ENCODE measurements at places on chromosomes 3 and 15.

DNA sequence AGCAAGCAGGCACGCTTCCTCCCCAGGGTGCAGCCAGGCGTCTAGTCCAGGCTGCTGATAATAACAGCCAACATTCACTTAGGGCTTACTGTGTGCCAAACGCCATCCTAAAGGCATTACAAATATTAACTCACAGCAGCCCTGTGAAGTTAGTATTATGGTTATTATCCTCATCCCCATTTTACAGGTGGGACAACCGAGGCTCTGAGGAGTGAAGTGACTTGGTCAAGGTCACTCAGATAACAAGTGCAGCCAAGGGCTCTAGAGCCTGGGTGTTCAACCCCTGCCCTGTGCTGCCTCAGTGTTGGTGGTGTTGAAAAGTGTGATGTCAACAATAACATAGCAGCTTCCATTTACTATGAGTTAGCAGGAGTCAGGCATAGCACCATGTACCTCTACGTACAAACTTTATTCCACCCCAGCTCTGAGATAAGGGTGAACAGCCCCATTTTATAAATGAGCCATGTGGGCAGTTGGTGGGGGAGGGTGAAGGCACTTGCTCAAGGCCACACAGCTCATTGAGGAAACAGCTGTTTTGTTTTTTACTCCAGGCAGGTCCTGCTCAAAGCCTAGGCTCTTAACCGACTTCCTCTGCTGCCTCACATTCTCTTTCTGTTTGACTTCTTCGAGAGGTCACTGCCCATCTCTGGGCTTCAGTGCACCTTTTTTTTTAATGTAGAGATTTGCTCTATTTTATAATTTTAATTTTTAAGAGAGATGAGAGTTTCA lies 24.0 kb upstream of the TRH start:
- DNase-seq: no peak

GRCh38 chr15:74421302-74422245 lies 12.2 kb downstream of the SEMA7A start:
- DNase-seq: no peak

DNA sequence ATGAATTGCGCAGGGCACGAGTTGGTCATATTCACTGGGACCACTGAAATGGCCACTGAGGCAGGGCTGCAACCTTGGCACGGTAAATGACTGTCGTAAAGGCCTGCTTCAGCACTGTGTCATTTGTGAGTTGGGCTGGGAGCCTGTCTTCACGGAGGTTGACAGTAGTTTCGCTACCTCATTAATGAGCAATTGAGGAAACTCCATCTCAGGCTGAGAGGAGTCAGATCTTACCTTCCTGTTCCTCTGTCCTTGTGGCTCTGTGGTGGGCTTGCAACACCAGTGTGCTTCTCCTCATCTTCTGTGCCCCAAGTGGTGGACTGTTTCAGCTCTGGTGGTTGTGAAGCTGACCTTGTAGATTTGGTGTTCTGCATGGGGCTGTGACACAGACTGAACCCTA lies 80.1 kb upstream of the EIF1B start:
- no peak for DNase-seq

DNA sequence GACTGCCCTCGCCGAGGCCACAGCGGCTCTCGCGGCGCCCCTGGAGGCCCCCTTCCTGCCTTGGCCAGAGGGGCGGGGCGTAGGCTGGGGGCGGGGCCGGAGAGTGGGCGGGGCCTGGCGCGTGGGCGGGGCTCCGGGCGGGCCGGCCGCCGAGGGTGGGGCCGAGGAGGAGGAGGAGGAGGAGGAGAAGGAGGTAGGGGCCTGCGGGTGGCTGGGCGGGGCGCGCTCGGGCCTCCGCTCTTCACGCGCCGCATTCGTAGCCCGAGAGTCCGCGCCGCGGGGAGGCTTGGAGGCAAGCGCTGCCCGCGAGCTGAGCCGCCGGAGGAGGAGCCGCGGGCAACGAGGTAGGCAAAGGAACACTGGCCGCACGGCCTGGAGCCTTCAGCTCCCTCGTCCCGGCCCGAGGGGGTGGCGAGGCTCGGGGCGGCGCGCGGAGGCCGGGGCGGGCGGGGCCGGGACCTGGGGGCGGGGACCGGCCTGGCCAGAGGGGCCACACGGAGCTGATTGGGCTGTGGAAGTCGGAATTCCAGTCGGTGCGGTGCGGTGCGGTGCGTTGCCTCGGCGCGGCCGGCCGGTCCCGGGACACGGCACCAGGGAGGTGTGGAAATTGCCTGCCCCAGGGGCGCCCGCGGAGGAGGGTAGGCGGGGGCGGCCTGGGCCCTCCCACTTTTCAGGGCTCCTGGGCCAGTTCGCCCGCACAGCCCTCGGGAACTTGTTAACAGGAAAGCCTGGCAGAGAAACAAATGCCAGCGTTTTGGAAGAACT lies at the start of gene PPP2R3A:
TSS of gene PPP2R3A (plus strand) at position 223 of the 765 bp plus-strand sequence. CDS start 35,771 bp downstream, outside the sequence.
- peak; percentile 49 for DNase-seq

GRCh38 chr3:154132777-154133375 lies 11.7 kb downstream of the ARHGEF26 start:
- DNase-seq: no peak

- no peak for DNase-seq
These were observed 3.5 kb downstream of the ADAMTS17 start for GRCh38 chr15:100338247-100338646.

DNA sequence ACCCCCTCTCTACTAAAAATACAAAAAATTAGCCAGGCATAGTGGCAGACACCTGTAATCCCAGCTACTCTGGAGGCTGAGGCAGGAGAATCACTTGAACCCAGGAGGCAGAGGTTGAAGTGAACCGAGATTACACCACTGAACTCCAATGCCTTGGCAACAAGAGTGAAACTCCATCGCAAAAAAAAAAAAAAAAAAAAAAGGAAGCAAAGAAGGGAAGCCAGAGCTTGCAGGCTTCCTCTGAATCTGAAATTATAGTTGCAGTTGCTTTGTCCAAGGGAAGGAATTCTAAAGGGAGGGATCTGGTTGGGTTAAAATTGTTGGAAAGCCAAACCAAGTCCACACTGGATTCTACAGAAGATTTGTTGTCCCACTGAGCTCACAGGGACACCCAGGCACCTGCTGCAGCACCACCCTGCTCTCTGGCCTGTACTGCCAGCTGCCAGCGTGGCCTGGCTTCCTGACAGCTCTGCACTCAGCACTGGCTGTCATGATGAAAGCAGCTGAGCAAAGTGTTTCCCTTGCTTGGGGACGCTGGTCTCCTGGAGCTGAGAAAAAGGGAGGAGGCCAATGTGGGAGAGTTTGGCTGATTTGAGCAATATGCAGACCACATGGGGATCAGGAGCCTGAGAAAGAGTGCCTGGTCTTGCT lies 88.8 kb upstream of the HES1 start:
- no peak for DNase-seq

- DNase-seq: no peak
These were observed 20.0 kb upstream of the GRIP2 start for GRCh38 chr3:14560110-14560509.

DNA sequence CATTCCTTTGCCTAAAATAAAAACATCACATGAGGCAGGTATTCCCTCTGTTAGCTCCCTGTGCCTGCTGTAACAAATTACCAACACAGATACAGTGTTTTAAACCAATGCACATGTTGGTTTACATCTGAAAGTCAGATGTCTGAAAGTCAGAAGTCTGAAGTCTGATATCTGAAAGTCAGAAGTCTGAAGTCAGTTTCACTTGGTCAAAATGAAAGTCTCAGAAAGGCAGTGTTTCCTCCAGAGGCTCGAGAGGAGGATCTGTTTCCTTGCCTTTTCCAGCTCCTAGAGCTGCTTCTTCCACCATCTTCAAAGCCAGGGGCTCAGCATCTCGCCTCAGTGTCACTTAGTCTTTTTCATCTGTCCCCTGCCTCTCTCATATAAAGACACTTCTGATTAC lies 22.0 kb downstream of the SST start:
- DNase-seq: no peak

GRCh38 chr15:71577071-71577470 lies 233.3 kb upstream of the NR2E3 start:
- DNase-seq: no peak

GRCh38 chr15:92268900-92269299 lies 124.8 kb upstream of the ST8SIA2 start:
- DNase-seq: no peak

DNA sequence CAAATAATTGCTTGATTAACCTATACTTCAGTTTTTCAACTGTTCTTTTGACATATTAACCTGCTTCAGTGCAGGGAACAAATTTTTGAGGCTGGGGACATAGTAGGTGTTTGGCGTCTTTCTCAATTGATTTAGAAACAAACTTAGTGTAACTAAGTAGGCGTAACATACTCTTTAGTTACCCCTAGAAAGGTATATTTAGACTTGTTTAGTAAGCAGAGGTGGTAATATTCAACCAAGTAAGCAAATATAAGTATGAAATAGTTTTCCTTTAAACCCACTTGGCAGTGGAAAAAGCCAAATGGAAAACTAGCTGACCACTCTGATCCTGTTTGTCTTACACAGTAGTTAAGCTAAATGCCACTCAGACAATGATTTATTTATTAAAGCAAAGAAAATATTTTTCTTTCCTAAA lies 113.2 kb downstream of the MBNL1 start:
- no peak for DNase-seq

- no peak for DNase-seq
These were observed 46.0 kb downstream of the RPL39L start for GRCh38 chr3:187093320-187093719.

- DNase-seq: no peak
These were observed 6.0 kb upstream of the TSEN2 start for GRCh38 chr3:12478326-12478725.

DNA sequence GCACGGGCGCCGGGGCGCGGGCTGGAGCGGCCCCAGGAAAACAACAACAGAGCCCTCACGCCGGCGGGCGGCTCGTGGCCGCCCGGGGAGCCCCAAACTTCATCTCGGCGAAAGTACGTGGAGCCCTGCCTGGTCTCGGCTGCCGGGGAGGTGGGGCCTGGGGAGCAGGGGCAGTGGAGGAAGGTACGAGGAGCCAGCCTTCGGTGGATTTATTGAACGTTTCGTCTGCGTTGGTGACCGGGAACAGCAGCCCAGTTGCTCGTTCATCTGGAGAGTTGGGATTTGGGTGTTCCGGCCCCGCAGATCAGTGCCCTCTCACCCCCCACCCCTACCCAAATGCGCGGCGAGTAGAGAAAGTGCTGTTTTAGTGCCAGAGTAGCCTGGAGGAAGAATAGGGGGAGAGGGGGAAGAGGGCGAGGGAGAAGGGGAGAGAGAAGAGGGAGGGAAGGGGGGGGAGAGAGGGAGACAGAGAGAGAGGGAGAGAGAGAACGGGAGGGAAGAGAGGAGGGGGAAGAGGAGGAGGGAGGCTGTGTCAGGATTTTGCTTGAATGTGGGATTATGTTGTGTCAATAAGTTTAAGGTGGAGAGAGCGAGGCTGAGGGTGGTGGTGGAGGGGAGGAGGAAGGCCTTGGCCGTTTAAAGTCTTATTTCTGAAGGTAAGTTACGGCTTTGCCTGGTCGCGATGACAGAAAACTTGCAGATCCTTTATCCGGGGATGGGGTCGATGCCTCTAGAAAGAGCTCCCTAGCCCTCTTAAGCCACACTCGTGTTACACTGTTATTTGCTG lies 970 bp downstream of the BBX start:
- peak; percentile 53 for DNase-seq

- DNase-seq: no peak
These were observed 162.4 kb downstream of the PLCL2 start for GRCh38 chr3:17047162-17047561.

- DNase-seq: no peak
These were observed 404.7 kb upstream of the TGFBR2 start for GRCh38 chr3:30201715-30202114.

- no peak for DNase-seq
These were observed 151.0 kb downstream of the ALDH1A2 start for GRCh38 chr15:57914350-57915055.

- DNase-seq: no peak
These were observed 15.5 kb downstream of the TRAK1 start for GRCh38 chr3:42106646-42107045.

- no peak for DNase-seq
These were observed 141.2 kb upstream of the GMNC start for GRCh38 chr3:191003742-191004141.

DNA sequence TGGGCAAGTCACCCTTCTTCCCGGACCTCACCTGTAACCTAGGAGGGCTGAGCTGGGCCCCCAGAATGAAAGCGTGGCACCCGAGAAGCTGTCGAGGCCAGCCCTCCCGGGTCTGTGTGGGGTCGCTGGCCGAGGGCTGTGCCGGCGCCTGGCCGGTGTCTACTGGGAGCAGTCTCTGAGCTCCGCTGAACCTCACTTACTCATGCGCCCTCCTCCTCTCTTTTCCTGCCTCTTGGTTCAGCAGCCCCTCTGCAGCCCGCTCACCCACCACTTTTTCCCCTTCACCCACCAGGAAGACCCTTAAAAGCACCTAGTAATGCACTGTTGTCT lies 419 bp downstream of the HYKK start:
- DNase-seq: no peak

DNA sequence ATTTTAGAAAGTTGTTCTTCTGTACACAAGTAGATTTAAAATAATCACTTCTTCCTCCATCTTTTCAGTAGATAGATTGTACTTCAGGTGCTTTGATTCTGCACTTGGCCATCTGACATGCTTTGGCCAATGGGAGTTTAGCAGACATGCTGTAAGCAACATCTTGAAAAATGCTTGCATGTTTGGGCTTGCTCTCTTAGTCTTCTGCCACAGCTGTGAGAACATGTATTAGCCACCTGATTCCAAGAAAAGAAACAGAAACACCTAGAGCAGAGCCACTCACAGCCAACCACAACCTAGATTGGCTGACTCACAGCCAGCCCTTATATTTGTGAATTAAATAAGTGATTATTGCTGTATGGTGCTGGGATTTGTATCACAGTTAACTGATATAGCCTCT lies 70.2 kb upstream of the GADL1 start:
- DNase-seq: no peak

DNA sequence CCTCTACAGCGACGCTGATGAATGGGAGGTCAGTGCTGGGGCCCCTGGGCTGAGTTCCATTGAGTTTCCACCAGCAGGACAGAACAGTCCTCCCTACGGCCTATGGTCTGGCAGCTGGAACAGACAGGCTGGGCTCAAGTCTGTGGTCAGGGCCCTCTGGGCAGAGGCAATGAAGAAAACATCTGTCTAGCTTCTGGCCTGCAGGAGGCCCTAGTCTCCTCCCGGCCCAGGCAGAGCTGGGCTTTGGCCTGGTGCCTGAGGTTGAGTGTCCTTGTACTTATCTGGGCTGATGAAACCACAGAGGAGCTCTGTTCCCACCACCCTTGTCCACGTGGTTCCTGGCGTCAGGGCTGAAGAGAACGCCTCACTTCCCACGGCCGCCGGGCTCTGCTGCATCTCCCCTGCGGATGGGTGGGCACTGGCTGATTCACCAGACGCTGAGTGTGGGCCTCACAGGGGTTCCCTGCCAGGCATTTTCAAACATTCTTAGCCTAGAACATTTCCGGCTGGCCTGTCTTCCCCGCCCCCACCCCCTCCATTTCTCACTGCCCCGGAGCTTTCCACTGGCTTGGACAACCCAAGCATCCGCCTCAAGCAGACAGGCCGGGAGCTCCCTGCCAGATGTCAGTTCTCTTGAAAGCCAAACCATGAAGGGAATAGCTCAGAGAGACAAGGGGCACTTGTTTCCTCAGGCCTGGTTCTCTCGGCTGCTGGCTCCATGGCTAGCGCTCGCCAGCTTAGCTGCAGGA lies 20.3 kb downstream of the PPCDC start:
- no peak for DNase-seq

GRCh38 chr3:187809612-187809991 lies 64.3 kb upstream of the BCL6 start:
- DNase-seq: no peak

Measured in stimulated activated CD4-positive, alpha-beta T cell treated with anti-CD3 and anti-CD28 coated beads, Interleukin-4, amount 100 ng/mL, for 24 hours (primary cell).